M059J (cell line): ENCODE measurements at places on chromosomes 6 and 20. TPM values are rescaled to one million over a fixed set of nuclear protein-coding genes. Genes with fewer than 3 reads are reported as not detected.

- no peak for DNase-seq
Measured at GRCh38 chr6:161815965-161816364, 542.1 kb upstream of the AGPAT4 start.

DNA sequence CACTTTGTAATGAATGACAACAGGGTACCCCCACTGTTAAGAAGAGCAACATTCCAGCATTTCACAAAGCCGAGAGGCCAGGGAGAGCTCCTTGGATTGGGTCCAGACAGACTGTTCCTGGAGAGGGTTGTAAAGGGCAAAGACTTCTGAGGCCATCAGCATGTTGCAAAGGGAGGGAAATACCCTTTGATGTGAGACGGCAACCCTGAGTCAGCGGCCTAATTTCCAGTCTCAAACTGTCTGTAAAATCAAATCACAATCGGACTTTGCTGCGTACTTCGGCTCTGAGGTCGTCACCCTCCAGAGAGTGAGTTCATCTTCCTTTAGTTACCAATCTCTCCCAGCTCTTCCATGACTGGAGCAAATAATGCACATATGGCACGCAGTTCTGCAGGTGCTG, 101.0 kb upstream of the DTNBP1 start:
- DNase-seq: peak; percentile 55

Gene NKAIN4
- total RNA-seq: not detected in 2 replicates

- DNase-seq: no peak
Measured at GRCh38 chr20:30489614-30490003, 767.9 kb upstream of the DEFB115 start.
